ENCODE measurements at places on chromosomes 2 and 18.

- DNase-seq: no peak
These were observed 373.9 kb upstream of the KCNJ3 start for GRCh38 chr2:154324601-154325000.

DNA sequence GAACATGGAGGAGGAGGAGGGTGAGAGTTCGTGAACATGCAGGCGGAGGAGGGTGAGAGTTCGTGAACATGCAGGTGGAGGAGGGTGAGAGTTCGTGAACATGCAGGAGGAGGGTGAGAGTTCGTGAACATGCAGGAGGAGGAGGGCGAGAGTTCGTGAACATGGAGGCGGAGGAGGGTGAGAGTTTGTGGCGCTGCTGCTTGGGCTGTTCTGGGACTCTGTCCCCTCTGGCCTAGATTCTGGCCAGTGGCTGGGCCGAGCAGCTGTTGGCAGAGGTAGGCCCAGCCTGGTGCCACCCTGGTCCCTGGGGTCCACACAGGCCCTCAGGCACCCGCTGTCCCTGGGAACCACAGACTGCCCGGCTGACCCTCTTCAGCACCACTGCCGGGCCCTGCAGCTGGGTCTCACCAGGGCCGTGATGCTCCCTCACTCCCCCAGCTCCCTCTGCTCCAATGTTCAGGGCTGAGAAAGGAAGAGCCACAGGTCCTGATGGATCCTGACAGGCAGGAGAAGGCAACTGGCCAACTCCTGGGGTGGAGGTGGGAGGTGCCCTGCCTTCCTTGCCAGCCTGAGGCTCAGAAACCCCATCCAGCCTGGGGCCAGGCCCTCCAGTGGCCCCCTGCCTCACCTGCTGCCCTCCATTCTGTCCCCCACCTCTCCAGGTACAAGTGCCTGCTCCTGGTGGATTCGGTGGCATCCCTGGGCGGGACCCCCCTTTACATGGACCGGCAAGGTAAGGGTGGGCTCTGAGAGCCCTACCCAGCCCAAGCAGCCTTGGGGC is 3.9 kb downstream of the AGXT start:
- no peak for DNase-seq

DNA sequence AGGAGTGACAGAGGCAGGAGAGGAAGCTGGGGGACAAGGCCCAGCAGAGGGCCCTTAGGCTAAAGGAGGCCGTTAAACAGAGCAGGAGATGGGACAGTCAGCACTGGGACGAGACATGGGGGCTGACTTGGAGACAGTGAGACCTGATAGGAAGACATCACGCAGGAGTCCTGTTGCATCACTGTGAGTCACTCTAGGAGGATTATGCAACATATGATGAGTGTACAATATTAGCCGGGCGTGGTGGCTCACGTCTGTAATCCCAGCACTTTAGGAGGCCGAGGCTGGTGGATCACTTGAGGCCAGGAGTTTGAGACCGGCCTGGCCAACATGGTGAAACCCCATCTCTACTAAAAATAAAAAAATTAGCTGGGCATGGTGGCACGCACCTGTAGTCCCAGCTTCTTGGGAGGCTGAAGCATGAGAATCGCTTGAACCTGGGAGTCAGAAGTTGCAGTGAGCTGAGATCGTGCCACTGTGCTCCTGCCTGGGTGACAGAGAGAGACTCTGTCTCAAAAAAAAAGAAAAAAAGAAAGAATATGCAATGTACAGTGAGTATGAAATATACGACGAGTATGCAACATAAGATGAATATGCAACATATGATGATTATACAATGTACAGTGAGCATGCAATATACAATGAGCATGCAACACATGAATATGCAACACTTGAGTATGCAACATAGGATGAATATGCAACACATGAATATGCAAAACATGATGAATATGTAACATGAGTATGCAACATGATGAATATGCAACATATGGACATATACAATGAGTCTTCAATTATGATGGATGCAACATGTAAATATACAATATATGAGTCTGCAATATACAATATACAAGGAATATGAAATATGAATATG is 83.3 kb upstream of the ID2 start:
- DNase-seq: no peak

DNA sequence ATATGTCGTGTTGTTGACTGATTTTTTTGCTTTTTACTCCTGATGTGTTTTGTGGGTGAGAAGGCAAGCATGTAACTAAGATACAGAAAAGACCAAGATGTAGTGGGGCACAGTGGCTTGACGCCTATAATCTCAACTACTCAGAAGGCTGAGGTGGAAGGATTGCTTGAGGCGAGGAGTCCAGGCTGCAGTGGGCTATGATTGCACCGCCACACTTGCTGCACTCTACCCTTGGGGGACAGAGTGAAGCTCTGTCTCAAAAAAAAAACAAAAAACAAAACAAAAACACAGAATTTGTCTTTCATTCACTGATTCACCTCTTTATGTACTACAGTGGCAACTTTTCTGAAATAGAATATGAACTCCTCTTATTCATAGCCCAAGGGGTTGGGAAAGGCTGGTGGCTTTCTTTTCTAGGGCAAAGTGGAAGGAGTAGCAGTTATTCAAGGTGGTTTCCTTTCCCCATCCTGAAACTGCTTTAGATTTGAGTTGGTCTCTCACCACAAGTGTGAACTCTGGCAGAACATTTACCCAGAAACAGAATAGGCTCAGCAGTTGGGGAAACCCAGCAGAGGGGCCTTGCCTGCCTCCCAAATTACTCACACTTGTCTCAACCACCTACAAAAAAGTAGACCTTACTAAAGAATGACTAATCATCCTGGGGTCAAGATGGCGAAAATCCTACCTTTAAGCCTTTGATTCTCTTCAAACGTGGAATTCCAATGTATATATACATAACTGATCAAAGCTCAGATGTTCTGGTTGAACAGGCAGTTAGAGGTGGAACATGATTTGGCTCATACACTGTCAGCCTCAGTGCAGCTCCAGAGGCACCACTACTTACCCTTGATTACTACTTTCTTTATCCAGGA is 6.5 kb downstream of the TANK start:
- DNase-seq: no peak

GRCh38 chr2:105597011-105597805 is 147.5 kb upstream of the NCK2 start:
- DNase-seq: no peak

DNA sequence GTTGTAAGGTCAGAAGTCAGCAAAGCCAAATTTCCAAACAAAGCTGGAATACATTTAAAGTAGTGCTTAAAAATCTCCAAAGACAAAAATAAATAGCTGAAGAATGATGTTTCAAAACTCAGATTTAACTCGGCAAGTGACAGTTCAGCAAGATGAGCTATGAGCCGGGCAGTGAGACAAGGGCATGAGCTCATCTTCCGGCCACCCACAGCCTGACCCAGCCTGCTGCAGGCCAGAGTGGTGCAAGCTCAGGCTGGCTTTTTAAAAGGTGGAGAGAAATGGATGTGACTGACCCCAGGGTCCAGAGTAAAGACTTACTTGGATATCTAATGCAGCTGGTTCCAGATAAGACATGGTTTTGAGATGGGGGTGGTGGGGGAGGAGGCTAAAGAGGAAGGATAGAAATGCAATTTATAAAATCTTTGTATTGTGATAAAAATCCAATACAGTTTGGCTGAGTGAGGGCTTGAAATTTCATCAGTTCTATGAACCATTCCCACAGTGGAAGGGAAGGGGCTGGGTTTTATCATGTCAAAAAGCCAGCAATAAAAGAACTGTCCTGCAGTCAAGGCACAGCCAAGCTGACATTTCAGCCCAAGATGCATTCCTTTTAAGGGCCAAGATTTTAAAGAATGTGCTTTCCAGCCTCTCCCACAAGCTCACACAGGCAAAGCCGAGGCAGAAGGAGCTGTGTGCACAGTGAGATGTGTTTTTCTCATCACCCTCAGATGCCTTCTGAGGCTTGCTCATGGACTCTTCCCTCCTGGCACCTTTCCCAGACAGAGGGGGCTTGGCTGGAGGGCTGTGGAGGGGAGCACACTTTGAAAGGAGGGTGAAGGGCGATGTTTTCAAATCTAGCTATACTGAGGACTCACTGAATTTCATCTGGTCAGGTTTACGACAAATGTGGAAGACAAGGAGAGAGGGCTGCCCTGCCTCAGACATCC is 97.9 kb upstream of the KLHL29 start:
- DNase-seq: no peak

DNA sequence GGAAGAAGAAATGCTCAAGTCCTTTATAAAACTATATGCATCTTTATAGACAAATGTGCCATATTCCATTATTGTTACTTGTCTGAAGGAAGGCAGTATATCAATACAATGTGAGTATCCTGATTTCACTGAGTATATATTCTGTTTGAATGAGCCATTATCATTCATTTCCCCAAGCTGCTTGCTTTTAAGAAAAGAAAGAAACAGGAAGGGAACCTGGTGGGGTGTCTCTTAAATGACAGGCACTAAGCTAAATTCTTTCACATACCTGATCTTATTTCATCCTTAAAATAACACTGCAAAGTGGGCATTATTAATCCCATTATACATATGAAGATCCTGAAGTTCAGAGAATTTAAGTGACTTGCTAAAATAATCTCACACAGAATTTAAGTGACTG is 307.9 kb downstream of the SLC8A1 start:
- DNase-seq: no peak

DNA sequence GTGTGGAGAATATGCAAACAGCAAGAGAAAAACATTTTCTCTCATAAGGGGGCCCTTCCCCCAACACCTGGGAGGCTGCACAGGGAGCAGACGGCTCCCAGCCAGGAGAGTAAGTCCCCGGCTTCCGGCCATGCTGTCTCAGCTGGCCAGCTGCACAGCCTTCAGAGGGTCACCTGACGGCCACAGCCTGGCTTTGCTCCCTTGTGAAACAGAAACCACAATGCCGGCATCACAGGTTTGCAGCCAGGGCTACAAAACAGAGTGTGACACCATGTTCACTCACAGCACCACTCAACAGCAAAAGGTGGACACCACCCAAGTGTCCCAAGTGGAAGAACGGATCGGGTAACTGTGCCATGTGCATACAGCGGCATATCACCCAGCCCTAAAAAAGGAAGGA is 86.9 kb upstream of the GPC1 start:
- DNase-seq: no peak

All from NCI-H1436 (cell line).